ENCODE measurements at places on chromosomes 3 and 15. TPM values are rescaled to one million over a fixed set of nuclear protein-coding genes. Genes with fewer than 3 reads are reported as not detected.
A peak's percentile ranks its signal among the peaks of the same experiment; 100 is the strongest.

- DNase-seq = no peak
These were observed 229.5 kb downstream of the TUSC7 start for GRCh38 chr3:116939091-116939490.

GRCh38 chr15:28125673-28126651, 26.8 kb upstream of the OCA2 start:
- peak; percentile 59 for DNase-seq

- DNase-seq = no peak
These were observed 50.6 kb downstream of the CMSS1 start for GRCh38 chr3:99868311-99868646.

GRCh38 chr3:120353463-120353862, 4.3 kb upstream of the LRRC58 start:
- DNase-seq = no peak

- no peak for DNase-seq
These were observed 268.2 kb downstream of the CACNA2D3 start for GRCh38 chr3:54390582-54390981.

- DNase-seq = peak; percentile 75
These were observed 149.7 kb upstream of the SUCLG2 start for GRCh38 chr3:67804089-67804488.

Gene GUCA1C
- not detected for total RNA-seq

Gene TLR9
- total RNA-seq = not detected

Data from LHCN-M2 (cell line).